Fibroblast of upper back skin (primary cell): ENCODE measurements at places on chromosomes 5 and 9.

GRCh38 chr5:134634227-134634626 is 1.6 kb upstream of the SAR1B start:
- DNase-seq = no peak

DNA sequence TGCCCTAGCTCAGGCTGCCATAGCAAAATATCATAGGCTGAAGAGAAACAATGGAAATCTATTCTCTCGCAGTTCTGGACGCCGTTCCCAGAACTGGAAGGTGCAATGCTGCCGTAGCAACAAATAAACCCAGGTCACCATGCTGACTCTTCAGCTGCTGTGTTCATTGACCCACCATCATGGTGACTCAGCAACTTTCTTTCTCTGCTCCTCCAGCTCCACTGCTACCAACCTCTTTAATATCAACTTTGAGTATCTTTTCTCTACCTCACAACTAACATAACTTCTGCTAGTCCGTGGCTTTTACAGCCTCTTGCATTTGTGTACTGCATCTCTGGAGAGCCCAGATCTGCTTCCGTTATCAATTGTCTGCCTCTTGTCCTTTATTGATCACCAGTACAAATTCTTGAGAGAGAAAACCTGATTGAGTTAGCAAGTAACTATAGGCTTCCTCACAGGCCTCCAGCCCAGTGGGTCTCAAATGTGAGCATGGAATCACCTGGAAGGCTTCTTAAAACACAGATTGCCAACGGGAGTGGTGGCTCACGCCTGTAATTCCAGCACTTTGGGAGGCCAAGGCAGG is 47.3 kb upstream of the SLC30A5 start:
- peak; percentile 12 for DNase-seq

DNA sequence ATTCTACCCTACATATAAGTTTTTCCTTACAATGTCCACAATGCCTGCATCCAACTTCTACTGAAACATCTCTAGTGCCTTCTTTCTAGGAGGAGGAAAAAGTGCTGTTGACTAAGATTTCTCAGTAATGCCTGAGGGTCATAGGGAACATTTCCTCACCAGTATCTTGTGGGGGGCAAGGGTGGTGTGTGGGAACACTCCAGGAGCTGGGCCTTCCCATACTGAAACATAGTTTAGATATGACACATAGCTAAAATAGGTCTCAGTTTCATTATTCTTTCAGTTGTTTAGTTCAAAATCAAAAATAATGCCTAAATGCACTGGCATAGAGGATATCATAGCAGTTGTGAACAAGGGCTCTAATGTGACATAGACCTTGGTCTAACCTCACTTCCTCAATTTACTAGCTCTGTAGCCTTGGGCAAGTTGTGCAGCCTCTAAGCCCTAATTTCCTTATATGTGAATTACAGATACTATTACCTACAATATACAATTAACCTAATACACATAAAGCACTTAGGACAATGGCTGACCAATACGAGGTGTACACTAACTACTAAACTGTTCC is 66.1 kb downstream of the HAPLN1 start:
- DNase-seq = no peak

- DNase-seq = no peak
Measured at GRCh38 chr9:135403733-135404450, 75.7 kb upstream of the PPP1R26 start.

- no peak for DNase-seq
Measured at GRCh38 chr9:133774799-133775198, 36.6 kb upstream of the SARDH start.

GRCh38 chr9:34171753-34172535 is 6.9 kb upstream of the UBAP1 start:
- no peak for DNase-seq
